ENCODE measurements at places on chromosomes 5 and 9. TPM values are rescaled to one million over a fixed set of nuclear protein-coding genes. Genes with fewer than 3 reads are reported as not detected.

The TMEM171 gene
- polyA plus RNA-seq: 7.6 TPM

The IL4 gene
- not detected for polyA plus RNA-seq

The FRMPD1 gene
- not detected for polyA plus RNA-seq

The ADGRD2 gene
- polyA plus RNA-seq: 0.10 TPM

The TSSK1B gene
- polyA plus RNA-seq: 0.05 TPM

The HSPA9 gene
- polyA plus RNA-seq: 196 TPM

The MEIKIN gene
- not detected for polyA plus RNA-seq

The ZNF483 gene
- polyA plus RNA-seq: 0.60 TPM

The MZB1 gene
- polyA plus RNA-seq: not detected

The NOXA1 gene
- 0.39 TPM for polyA plus RNA-seq

The ANKRD34B gene
- polyA plus RNA-seq: not detected

The HAUS6 gene
- 6.1 TPM for polyA plus RNA-seq

The IFNA2 gene
- not detected for polyA plus RNA-seq

The ALG2 gene
- 35.6 TPM for polyA plus RNA-seq

The PURA gene
- 2.4 TPM for polyA plus RNA-seq

The CSNK1G3 gene
- 13.1 TPM for polyA plus RNA-seq

The SYK gene
- polyA plus RNA-seq: not detected

The CDX1 gene
- polyA plus RNA-seq: 0.26 TPM

The FBXL7 gene
- polyA plus RNA-seq: 6.3 TPM

The NR4A3 gene
- 2.1 TPM for polyA plus RNA-seq

Measured in SK-N-SH (cell line).